ENCODE measurements at places on chromosomes 11 and 22. TPM values are rescaled to one million over a fixed set of nuclear protein-coding genes. Genes with fewer than 3 reads are reported as not detected.
A peak's percentile ranks its signal among the peaks of the same experiment; 100 is the strongest.

- DNase-seq: no peak
These were observed 1167.6 kb downstream of the JRKL start for GRCh38 chr11:97557399-97557798.

- no peak for DNase-seq
These were observed 137.3 kb upstream of the SORL1-AS1 start for GRCh38 chr11:121589946-121590537.

DNA sequence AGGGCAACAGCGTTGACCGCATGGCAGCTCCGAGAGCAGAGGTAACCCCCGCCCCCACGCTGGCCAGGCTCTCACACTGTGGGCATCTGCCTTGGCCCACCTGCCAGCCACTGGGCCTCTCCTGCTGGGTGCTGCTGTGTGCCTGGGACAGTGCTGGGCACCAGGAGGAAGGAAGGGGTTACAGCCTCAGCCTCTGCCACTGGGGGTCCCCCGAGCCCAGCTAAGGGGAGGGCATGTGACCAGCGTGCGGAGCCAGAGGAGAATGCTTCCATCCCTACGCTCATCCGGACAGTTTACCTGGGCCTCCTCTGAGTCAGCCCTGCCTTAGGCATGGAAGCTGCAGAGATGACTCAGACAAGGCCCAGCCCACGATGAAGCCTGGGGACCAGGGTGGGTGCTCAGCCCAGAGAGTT is 10.9 kb downstream of the NCF4 start:
- DNase-seq: peak; percentile 62

DNA sequence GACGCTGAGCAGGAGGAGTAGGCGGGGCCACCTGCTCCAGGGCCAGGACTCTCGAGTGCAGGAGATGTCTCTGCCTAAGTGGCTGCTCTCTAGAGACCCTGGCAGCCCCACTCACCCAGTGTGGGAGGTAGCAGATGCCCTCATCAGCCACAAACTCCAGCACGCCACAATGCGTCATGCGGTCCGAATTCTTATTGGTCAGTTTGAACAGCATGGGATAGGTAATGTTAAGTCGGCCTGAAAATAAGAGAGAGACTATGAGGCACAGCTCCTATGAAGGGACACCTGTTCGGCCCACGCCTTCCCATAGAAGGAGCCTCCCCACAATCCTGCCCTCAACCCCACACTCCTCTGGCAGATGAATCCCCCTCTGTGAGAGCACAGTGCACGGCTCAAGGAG is 7.4 kb downstream of the UFD1 start:
- DNase-seq: no peak

DNA sequence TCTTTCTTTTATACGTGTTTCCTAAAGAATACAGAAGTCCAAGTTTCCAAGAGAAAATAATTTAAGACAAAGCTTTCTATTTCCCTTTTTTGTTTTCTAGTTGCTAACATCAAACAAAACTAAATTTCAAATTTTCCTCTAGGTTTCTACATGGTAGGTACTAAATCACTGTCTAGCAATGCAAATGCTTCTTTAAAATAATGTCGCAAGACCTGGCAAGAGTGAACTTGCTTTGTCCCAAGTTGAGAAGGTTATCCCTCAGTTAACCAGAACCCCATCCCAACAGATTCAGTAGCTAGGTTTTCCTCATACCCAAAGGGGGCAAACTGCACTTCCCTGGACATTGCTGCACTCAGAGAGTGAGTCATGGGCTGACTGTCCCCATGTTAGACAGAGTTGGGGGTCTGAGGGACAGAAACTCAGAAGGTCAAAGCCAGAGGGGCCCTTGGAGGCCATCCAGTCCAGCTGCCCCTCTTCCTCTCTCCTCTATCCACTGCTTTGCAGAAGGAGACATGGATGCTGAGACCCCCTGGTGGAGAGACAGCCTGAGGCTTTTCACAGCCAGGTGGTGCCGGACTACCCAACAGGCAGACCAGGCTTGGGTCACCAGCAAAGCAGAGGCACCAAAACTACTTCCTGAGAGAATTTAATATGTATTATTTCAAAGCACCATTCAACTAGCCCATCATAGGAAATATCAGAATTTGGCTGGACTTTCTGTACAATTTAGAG is 23.1 kb downstream of the OR2AT4 start:
- no peak for DNase-seq

DNA sequence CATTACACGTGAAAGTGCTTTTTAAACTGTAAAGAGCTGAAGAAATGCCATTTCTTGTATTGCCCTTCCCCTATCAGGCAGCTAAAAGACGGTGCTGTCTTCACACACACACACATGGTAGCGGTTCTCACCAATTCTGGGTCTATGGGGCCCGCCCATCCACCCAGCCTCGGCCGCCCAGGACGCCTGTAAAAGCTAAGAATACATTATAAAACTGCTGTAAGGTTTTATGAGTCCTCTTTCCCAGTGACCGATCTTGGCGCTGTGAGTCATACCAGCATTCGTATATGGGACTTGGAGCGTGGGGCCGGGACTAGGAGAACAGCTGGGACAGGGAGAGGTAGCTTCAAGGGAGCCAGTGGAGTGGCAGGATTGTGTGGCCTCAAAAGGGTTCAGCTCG is 149.7 kb upstream of the CADM1 start:
- no peak for DNase-seq

GRCh38 chr22:17733466-17733865 is 40.8 kb downstream of the BID start:
- DNase-seq: no peak

Gene ABTB2
- 1.0 TPM for polyA plus RNA-seq

Gene GRAMD4
- 18.4 TPM for polyA plus RNA-seq

Gene RTN4R
- polyA plus RNA-seq: 2.5 TPM

Gene JAML
- polyA plus RNA-seq: not detected

Gene MOGAT2
- polyA plus RNA-seq: not detected

Gene IL17REL
- polyA plus RNA-seq: not detected

All from keratinocyte (primary cell).